Nucleus accumbens (tissue), 56 donors: ENCODE measurements at places on chromosomes 2 and 18.

DNA sequence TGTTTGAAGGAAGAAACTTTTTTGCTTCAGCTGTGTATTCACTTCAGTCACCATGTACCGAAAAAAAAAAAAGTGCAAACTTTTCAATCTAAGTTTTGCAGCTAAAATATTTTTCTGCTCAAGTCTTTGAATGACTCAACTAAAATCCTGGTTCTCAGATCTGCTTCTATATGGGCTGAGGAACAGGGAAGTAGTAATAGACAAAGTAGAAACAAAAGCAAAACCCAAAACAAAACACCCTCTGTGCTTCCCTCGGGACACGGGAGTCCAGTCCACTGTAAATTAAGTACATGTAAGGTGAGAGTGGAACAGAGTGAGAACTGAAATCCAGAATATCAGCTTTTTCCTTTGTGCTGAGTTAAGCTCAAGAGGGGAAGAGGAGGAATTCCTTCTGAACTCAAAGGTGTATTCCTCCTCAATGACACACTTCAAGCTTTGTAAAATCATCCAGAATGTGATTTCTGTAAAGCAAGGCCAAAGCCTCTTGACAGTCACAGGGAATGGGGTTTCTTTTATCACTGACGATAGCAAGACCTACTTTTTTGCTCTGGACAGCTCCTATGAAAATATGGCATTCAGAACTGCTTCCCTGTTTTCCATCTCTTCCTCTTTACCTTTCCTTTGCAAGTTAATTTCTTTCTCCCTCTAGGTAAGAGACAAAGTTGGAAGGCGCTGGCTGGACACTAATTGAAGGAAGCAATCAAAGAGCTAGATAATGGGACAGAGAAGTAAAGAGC is 433.5 kb upstream of the MMADHC start:
- no peak for DNase-seq

- DNase-seq, result no peak
Measured at GRCh38 chr2:152042636-152043615, 55.9 kb downstream of the CACNB4 start.

GRCh38 chr2:105924271-105924670 is 179.6 kb downstream of the NCK2 start:
- DNase-seq, result no peak

- DNase-seq, result no peak
Measured at GRCh38 chr2:112474844-112475486, 7.0 kb upstream of the TTL start.

DNA sequence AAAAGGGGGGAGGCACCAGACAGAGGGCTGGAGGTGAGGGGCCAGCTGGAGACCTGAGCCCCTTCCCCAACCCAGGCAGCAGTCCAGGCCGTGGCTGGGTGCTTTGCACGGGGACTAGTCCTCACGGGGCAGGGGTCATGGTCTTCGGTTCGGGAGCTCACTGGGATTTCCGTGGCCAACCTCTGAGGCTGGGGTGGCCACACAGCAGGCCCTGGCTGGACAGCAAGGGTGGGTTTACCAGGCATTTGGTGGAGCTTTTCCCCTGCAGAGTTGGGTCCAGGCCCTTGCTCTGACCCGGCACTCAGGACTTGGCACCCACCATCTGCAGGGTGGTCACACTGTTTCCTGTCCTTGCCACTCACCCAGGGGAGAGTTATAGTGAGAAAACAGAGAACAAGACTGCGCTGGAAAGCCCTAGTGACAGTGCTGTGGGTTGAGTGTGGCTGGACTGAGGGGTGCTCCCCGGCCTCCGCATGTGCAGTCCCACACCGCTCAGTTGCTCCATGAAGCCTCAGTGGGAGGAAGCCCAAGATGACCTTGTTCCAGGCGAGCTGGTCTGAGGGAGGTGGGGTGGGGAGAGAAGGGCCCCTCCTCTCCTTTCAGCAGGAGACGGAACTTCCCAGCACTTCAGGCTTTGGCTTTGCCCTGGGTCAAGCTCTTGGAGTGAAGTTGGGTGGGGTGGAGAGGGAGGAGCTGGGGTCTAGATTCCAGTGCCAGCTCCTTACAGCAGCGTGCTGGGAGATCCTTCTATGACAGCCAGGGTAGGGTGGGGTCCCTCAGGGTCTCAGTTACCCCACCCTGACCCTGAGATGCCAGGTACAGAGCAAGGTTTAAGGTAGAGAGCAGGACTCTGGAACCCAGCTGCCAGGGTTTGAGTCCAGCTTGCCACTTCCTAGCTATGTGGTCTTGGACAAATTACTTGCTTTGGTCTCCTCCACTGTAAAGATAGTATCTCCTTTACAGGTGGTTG is 219.8 kb downstream of the DYSF start:
- no peak for DNase-seq

DNA sequence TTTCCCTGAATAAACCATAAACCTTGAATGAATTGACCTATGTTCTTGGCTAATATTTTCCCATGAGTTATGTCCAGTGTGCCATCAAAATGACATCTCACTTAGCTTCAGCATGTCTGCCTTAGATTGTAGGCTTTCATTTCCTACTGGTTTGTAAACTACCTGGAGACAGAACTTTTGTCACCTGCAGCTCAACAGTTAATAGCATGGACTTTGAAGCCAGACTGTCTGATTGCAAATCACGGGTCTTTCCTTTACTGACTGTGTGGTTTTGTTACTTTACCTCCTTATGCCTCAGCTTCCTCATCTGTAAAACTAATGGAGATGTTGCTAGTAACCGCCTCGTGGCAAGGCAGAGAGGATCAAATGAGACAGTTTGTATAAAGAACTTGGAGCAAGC is 187.1 kb downstream of the SUCLG1 start:
- DNase-seq, result no peak

DNA sequence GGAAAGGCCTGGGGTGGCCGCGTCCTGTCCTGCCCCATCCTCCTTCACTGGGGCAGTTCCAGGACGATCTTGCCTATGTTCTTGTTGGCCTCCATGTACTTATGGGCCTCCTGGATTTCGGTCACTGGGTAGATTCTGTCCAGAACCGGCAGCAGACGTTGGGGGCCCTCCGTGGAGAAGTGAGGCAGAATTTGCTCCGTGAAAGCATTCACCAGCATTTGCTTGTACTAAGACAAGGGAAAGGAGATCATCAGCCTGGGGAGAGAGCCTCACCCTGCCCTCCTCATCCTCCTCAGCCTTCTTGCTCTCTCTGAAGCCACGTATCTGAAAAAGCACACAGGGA is 1.4 kb upstream of the SF3B6 start:
- DNase-seq, result no peak

GRCh38 chr2:8578335-8579244 is 103.3 kb upstream of the ID2 start:
- DNase-seq, result no peak
